ENCODE measurements at places on chromosomes 12 and 14. TPM values are rescaled to one million over a fixed set of nuclear protein-coding genes. Genes with fewer than 3 reads are reported as not detected.

The TMEM63C gene
- total RNA-seq: 0.72 TPM

The FAM216A gene
- 39.5 TPM for total RNA-seq

The CDCA3 gene
- total RNA-seq: 106 TPM

The FERMT2 gene
- 3.0 TPM for total RNA-seq

The ARHGEF25 gene
- total RNA-seq: 1.5 TPM

The SLCO1C1 gene
- total RNA-seq: not detected

The TC2N gene
- total RNA-seq: 66.2 TPM

The C14orf93 gene
- 8.3 TPM for total RNA-seq

The CIDEB gene
- 10.9 TPM for total RNA-seq

The MYO1H gene
- not detected for total RNA-seq

The KRT71 gene
- not detected for total RNA-seq

The KRT5 gene
- not detected for total RNA-seq

The SERPINA9 gene
- not detected for total RNA-seq
